ENCODE measurements at places on chromosomes 3 and 15.

DNA sequence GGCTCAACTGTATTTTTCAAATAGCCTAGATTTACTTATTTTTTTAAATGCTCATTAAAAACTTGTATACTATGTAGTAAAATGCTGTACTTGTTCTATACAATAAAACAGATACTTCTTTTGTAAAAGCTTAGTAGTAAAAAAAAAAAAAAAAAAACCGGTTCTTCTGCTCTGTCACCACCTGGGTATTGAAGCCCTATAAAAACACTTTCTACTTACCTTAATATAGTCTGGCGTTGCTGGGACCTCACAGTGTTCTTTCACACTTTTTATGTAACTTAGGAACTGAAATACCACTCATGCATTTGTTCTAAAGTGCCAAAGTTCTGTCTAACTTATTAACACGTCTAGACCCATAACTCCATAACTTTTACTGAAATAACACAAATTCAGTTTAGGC lies 61.4 kb downstream of the TASOR start:
- DNase-seq = no peak

GRCh38 chr15:59866642-59867041 lies 137.5 kb upstream of the FOXB1 start:
- DNase-seq = no peak

DNA sequence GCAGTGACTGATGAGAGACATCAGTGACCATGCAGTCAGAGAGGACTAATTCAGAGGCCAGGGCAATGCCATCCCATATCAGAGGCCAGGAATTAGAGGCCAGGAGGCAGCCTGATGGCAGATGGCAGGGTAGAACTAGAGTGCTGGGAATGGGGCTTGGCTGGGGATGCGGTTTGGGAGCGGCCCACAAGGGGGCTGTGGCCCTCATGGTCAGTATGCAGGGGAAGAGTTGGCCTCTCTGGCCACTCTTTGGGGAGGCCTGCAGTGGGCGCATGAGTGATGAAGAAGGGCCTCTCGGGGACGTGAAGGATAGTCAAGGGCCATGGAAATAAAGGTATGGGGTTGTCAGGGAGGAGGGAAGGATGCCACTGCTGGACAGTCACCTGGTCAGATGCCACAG lies 101.7 kb downstream of the EEFSEC start:
- no peak for DNase-seq

DNA sequence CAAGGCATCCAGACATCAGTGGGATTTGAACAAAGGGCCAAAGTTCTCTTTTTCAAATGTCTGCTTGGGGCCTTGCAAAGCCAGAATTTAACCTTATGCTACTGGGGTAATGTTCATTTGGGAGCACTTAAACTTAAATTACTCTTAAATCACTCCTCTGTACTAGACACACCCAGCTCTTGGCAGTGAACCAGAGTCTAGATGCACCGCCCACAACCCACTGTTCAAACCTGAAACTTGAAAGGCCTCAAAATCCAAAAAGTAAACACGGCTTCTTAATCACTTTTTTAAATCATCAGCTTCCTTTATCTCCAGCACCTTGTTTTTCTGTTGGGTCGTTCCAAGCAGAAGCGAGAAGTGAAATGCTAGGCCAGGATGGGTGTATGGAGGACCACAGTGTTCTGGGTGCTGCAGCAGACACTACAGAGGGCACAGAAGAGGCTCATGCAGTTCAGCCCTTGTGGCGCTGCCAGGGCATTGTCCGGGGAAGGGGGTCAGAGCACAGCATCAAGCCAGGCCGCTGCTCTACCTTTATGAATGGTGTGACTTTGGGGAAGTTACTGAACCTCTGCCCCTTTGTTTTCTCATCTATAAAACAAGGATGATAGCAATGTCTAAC lies 28.8 kb downstream of the MECOM start:
- no peak for DNase-seq

- peak; percentile 25 for DNase-seq
Observed at GRCh38 chr3:195522254-195523023, 20.7 kb downstream of the PPP1R2 start.

DNA sequence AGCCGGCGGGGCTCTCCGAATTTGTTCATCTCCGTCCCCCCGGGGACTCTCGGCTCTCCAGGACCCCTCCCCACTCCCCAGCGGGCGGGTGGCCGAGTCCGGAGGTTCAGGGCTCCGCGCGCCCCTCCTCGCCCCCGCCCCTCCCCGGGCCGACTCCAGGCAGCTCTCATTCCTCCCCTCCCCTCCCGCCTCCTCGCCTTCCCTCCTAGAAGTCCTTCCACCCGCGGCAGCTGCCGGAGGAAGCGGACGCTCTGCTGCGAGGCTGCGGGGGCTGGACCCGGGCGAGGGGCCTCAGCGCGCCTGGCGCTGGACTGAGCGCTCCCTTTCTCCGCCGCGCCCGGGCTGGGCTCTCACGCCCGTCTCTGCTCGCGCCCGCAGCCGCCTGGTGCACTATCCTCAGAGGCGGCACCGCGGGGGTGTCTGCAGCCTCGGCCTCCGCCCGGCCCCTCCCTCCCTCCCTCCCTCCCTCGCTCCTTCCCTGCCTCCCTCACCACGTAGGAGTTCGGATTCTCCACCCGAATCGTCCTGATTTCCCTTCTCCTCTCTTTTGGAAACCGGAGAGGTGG lies at the start of gene ROBO2:
TSS of gene ROBO2 (plus strand) at position 494 of the 566 bp plus-strand sequence. CDS start 687 bp downstream, outside the sequence.
- peak; percentile 73 for DNase-seq

DNA sequence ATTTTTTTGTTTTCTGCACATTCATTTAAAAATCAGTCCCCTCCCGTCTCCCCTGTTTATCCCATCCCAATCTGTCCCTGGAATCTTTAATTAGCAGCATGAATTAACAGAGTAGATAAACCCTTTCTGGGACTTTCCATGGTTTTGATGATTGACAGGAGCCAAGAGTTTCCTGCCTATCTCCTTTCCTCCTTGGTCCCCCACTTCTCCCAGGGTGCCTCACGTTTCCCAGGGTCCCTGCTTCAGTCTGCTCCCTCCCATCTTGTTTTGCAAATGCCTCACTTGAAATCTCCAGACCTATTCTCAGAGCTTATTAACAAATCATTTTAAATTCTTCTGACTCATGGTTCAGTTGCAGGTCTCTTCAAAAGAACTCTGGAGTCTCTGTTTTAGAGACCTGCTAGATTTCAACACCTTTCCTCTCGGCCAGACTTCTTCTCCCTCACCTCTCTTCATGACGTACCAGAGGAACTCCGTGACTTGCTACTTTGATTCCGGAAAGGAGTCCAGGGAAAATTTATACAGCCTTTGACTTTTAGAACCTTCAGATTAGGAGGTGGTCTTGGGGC lies 238.5 kb downstream of the ITPR1 start:
- DNase-seq = no peak

DNA sequence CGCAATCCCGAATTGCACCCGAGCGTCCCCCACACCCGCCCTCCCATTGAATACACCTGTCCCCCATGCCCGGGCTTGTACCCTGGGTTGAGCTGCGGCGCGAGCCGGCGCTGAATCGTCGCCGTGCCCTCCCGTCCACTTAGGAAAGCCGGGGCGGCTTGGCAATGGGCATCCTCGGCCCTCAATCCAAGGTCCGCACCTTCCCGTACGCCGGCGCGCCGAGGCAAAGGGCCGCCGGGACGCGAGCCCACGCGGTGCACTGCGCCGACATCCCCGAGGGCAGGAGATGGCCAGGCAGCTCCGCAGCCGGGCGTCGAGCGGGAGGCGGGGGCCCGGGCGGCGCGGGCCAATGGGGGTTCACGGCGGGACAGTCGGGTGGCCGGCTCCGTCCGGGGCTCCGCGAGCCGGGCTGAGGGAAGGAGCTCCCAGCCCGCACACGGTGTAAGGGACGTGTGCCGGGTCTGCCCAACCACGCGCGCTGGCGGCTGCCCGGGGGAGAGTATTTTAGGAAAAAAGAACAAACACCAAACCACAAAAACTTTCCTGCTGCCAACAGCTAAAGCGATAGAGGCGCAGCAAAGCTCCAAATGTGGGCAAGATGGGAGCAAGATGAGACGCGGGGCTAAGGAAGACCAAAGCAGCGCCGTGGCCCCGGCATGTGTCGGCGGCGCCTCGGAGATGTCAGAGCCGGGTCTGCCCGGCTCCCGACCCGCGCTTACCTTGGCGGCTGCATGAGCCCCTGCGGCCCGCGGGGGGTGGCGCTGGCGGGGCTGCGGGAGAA lies 621 bp downstream of the RGMA start:
- DNase-seq = no peak
